ENCODE measurements at places on chromosomes 2 and 18.

DNA sequence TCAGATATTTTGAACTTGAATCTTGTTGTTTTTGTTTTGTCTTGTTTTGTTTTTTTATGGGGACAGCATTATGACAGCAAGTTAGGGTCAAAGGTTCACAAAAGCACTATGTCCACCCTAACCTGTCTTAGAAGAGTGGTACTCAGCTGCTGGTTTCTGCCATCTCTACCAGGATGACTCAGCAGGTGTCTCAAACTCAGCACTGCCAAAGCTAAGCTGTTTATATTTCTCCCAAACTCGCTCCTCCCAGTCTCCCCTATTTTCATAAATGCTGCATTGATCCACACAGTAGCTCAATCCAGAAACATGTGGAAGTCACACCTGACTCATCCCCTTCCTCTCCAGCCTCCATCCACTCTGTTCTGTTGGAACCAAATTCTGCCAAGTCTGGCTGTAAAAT is 134.9 kb downstream of the ZBTB7C start:
- no peak for DNase-seq

GRCh38 chr2:105439141-105439540 is 40.3 kb upstream of the FHL2 start:
- DNase-seq, result no peak

GRCh38 chr2:27485496-27485895 is 4.0 kb downstream of the IFT172 start:
- DNase-seq, result no peak

DNA sequence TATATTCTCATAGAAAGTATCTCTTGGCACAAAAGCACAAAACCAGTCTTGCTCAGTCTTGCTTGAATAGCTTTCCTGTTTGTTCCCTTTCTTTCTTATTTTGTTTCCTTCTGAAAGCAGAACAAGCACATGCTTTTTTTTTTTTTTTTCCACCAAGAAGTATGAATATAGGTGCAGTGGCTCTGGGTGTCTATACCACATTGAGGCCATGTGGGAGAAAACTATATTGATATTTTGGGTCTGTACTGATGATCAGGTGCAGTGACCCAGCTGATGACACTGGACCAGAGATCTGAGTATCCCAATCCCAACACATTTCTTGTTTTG is 28.7 kb downstream of the GEMIN6 start:
- no peak for DNase-seq

DNA sequence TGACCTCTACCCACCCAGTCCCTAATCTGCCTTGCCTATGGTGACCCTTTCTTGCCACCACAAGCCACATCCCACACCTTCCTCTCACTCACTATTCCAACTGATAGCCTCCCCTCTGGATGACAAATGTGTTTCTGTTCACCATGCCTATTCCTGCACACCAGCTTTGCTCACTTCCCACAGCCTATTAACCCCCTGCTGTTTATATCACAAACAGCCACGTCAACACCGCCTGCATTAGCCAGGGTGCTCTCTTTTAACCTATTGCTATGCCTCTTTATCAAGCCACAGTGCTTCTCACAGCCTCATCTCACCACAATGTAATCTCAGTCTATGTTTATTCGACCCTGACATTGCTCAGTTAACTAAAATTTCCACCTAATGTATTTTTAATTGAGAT is 271.8 kb downstream of the SUCLG1 start:
- DNase-seq, result no peak

DNA sequence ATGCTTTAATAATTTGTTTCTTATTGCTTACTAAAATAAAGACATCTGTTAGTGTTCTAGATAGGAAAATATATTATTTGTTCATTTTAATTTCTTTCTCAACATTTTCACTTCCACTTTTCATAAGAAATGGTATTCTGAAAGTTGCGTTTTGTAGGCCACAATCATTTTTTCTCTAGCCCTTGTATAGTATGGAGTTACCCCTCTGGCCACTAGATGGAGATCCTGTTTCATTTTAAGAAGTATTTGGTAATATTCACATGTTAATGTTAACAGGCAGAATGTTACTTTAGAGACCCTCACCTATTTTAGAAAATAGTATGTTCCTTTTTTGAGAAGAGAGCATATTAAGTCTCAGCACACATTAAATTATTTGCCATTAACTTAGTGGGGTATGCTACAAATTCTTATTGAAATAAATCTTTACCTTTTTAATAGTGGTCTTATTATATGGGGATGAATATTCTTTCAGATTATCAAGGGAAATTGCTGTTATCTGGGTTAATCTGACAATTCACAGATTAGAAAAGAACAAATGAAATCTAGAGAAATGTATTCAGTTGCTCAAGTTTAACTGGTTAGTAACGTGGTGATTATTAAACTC is 73.9 kb upstream of the TTC27 start:
- DNase-seq, result no peak

GRCh38 chr18:10841203-10841602 is 308.2 kb downstream of the PIEZO2 start:
- DNase-seq, result no peak

GRCh38 chr18:23131693-23132319 is 3.5 kb upstream of the CABLES1 start:
- peak; percentile 41 for DNase-seq

GRCh38 chr2:176581557-176582165 is 312.4 kb downstream of the MTX2 start:
- DNase-seq, result no peak

- DNase-seq, result no peak
Measured at GRCh38 chr2:130850788-130851623, 14.3 kb downstream of the ARHGEF4 start.

GRCh38 chr2:112728378-112729175 is 7.8 kb downstream of the NT5DC4 start:
- DNase-seq, result no peak

GRCh38 chr2:31097962-31098613 is 40.2 kb downstream of the GALNT14 start:
- DNase-seq, result no peak

DNA sequence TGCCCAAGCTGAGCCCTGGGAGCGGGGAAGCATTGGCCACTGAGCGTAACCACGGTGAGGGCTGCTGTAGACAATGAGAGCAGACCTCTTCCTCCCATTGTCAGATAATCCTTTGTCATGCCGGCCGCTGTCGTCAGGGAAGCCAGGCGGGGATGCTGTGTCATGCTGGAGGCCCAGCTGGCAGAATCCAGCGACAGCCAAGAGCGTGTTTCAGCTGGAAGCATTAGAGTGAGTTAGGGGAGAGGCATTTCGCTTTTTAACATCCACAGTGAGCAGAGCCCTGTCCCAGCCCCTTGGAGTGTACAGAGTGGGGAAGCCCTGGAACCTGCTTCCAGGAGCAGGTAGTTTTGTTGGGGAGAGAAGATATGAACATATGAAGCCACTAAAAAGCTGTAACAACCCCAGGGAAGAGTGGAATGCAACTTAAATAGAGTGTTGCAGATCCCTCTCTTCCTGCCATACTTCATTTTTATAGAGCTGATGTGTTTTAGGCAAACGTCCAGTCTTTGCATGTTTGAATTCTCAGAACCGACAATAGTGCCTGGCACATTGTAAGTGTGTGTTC is 7.0 kb downstream of the CTIF start:
- no peak for DNase-seq

GRCh38 chr18:59516356-59517155 is 157.5 kb upstream of the LMAN1 start:
- DNase-seq, result no peak

GRCh38 chr2:120797421-120798221 is 62.0 kb downstream of the GLI2 start:
- DNase-seq, result no peak

GRCh38 chr2:197782126-197782525 is 3.0 kb downstream of the BOLL start:
- no peak for DNase-seq

DNA sequence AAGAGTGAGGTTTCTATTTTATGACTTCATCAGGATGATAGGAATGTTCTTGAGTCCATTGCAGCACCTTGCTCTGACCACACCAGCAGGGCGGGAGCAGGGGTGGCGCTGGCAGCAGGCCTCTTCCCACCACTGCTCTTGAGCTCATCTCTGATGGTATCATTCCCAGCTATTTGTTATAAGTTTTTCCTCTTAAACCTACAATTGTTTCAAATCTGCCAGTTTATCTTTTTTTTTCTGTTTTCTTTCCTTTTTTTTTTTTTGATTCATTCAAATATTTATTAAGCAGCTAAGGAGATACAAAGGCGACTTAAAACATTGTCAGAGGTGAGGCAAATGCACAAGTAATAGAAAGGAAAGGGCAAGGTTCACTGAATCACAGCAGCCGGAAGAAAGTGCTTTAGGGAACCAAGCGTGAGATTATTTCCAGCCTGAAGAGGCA is 28.7 kb downstream of the NIFK start:
- DNase-seq, result no peak

- no peak for DNase-seq
Measured at GRCh38 chr2:134482131-134482723, 228.4 kb downstream of the MGAT5 start.

DNA sequence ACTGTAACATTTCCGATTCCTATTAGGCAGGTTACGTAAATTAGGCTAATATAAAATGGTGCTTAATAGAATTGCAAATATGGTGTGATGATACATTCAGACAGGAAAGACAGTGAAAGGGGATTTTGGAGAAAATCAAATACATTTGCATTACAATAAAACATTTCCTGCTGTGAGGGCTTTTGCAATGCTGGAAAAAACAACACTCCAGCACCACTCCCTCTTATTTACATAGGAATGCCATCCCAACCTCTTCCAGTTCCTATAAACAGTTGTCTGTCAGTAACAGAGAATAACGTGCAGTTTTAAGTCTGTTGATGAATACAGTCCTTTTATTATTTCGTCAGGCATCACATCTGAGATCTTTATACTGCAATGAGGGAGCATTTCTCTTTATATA is 298.8 kb upstream of the FANCL start:
- DNase-seq, result no peak

- no peak for DNase-seq
Measured at GRCh38 chr2:219605607-219605954, 7.9 kb downstream of the STK11IP start.

DNA sequence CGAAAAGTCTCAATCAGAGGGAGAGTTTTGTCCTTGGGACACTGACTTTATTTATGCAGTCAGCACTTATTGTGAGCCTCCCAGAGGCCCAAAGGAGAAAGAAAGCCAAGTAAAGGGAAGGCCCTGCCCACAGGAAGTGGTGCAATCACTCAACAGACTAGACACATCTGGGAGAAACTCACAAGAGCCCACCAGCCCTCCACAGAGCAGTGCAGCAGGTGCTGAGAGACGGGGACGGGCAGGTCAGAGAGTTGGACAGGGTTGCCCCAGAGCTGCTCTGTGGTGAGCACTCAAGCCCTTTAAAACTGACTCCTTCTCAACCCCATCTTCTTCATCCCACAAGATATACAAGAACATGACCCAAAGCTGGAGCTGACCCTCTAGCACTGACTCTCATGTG is 96.0 kb downstream of the TFCP2L1 start:
- DNase-seq, result no peak

GRCh38 chr18:8361941-8362471 is 247.2 kb upstream of the RAB12 start:
- no peak for DNase-seq

DNA sequence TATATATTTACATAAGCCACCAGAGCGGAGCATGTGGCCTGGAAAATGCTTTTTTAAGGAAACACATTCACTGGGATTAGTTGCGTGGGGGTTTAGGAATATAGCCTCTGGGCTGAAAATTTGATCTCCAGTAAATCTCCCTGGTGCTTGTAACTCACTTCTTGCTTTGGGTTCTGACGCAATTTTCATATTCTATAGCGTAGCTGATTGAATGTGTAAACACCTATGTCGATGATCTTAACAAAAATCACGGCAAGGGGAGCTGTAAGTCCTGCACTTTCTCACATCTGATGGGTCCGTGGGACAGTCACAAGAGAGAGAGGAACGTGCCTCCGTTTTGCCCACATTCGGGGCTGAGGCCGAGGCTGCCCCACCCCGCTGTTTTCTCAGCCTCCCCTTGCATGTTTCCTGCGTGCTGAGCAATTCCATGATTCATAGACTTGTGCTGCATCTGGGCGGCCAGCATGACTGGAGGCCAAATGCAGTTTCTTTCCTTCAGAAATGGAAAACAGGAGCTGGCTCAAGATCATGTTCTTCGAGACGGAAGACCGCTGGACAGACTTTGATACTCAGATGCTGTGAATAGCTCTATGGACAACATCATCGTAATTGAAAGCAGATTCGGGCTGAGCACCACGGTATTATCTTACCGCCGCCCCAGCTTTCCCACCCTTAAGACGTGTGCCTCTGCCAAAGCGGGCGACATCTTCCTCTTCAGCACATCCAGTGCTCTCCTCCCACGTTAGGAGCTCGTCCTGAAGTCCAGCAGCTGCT is 109.2 kb downstream of the TMEM18 start:
- no peak for DNase-seq

DNA sequence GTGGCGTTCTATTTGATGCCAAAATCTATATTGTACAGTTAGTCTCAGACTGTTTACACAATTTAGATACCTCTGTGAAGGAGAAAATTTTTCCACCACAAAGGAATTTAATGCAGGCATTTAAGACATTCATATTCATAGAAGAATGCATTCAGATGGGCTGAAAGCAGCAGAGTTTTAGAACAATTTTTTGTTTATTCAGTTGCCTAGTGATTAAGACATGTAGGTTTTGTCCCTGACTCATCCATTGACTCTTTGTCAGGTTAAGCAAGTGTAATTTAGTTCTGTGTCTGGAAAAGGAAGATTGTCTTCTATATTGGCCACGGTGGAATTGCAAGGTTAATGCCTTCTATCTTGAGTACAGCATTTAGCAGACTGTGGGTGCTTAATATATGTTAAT is 515.0 kb downstream of the PARD3B start:
- DNase-seq, result no peak

- no peak for DNase-seq
Measured at GRCh38 chr2:88754585-88755320, 63.3 kb downstream of the RPIA start.

DNA sequence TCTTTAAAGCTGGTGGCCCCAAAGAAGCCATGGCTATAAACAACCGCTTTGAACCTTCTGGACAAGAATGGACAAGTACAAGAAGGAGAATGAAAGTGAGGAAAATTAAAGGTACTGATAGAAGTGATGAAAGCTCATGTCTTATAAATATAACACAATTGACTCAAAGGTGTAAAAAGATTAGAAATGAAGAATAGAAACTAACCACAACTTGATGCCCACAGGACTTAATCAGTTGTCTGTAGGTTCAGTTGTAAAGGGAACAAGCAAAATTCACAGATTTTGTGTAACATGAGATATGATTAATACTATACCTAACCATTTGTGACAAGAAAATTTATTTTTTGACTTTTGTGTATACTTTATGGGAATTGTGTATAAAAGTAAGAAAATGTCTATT is 135.7 kb downstream of the NUP35 start:
- DNase-seq, result no peak

Measured in activated T-cell treated with anti-CD3 and anti-CD28 coated beads, Interleukin-2, amount 50 U/mL, for 48 hours (primary cell).